ENCODE measurements at places on chromosomes 1 and 21.

DNA sequence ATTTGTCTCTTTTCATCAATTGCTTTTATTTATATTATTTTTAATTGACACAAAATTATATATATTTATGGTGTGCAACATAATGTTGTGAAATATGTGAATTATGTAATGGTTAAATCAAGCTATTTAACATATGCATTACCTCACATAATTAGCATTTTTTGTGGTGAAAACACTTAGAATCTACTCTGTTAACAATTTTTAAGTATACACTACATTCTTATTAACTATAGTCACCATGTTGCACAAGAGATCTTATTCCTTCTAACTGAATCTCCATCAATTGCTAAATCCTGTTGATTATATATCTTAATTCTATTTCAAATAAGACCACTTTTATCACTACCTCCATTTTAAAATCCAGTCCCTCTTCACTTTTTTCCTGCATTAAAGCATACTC lies 42.5 kb downstream of the PLPPR5 start:
- no peak for DNase-seq

DNA sequence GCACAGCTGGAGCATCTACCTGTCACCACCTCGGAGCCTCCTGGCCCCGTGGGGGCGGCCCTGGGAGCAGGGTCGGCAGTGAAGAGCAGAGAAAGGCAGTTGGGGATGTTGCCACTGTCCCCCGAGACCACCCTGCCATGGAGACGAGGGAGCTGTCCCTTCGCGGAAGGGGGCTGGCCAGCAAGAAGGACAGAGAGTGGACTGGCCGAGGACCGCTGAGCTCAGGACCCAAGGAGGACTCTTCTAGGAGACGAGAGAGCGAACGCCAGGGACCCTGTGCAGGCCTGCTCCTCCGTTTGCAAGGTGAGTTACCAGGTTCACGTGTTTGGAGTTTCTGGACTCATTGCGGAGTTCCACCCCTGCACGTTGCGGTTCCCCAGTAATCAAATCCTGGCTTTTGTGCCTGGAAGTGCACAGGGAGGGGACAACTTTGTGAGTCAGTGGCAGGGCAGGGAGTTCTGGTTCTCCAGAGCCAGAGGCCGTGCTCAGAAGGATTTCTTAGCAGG lies 5.6 kb upstream of the POFUT2 start:
- DNase-seq, result peak; percentile 59

DNA sequence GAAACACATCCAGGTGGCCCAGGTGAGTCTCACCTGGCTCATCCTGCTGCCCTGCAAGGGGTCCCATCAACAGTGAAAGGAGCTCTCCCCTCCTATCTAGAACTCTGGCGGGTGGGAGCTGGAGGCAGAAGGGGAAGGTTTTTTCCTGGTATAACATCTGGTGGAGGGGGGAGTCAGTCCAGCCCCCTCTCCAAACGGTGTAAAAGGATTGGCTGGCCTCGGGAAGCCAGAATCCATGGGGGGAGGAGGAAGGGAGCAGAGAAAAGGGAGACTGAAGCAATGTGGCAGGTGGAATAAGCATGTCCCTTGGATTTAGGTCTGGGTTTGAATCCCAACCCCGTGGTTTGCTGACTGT lies 1.2 kb upstream of the CAMK2N1 start:
- no peak for DNase-seq

DNA sequence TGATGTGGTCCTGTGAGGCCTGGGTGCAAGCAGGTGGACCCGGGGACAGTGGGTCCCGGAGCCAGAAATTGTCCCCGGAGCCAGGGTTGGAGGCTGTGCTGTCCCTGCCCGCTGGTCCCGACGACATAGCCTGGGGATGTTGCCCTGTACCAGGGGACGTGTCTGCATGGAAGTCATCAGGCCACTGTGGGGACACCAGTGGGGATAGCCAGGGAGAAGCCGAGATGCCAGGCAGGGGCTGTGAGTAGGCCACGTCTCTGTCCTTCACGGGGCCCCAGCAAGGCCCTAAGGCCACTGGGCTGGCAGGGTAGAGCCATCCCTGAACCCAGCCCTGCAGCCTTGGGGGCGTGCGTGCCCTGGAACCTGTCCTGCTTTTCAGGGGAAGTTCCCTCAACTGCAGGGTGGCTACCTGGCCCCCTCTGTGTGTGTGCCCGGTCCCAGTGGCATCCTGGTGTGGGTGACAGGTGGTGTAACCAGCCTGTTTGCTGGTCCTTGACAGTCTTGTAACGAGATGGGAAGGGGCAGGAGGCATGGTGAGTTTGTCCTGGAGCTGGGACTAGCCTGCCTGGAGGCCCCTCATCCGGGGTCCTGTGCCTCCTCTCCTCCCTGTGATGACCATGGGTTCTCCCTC lies 73.2 kb downstream of the OBSCN start:
- peak; percentile 34 for DNase-seq

DNA sequence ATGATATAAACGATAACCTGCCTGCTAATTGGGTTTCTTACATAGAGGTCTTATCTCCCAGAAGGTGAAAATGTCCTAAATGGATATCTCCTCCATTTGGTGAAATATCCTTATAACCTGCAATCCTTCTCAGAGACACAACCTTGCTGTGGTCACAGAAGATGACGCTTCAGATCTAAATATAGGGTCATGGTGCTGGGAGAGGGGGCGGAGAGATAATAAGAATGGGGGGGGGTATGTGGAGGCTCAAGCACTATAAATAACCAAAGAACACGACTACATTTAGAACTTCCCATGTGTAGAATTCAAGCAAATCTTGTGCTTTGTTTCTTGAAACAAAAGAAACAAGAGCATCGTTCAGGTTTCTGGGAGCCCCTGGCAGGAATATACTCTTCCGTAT lies 260.6 kb upstream of the ESRRG start:
- DNase-seq, result no peak

- no peak for DNase-seq
Observed at GRCh38 chr1:3197781-3198316, 128.8 kb downstream of the PRDM16 start.

DNA sequence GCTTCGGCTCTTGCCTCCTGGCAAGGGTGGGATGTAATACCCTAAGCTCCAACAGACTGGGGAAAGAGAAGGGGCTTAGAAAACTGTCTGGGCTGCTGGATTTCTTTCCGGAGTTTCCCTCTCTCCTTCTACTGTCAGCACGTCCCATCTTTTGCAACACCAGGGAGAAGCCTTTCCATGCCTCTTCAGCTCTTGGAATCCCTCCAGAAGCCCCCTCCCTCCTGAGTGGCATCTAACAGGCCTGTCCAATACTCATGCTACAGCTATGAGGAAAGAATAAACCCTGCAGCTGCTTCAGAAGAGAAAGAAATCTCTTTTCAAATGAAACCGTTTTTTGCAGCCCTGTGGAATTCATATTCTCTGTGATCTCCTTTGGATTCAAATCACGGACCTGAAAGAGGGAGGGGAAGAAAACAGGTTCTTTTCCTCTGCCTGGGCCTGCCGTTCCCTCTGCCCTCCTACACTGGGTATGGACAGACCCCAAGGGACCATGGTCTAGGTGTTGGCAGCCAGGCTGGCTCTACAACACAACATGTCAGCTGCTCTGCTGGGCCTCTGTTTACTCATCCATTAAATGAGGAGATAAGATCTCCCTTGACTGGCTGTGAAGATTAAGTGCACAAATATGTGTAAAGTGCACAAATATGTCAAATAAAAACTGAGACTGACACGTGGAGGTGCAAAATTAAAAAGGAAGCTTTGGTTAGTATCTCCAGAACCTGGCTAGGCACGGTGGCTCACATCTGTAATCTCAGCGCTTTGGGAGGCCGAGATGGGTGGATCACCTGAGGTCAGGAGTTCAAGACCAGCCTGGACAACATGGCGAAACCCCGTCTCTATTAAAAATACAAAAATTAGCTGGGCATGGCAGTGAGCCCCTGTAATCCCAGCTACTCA lies 6.0 kb upstream of the CAPN2 start:
- peak; percentile 51 for DNase-seq

- DNase-seq, result no peak
Observed at GRCh38 chr1:212586206-212587015, 22.1 kb upstream of the ATF3 start.

GRCh38 chr1:226248091-226248490 lies 24.6 kb downstream of the MIXL1 start:
- DNase-seq, result no peak

DNA sequence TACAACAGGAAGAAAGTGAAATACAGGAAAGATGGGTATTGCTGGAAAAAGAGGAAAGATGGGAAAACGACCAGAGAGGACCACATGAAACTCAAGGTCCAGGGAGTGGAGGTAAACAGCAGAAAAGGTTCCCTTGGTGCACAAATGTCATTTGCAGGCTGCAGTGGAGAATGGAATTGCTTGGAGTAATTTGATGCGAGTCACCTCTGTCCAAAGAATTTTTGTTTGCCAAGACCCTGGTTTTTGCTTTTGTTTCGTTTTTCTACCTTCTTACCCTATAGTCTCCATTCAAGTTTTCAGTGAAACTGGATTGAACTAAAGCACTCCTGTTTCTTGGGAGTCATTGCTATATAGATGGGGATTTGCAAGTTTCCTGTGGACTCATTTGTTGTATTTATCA lies 464.3 kb downstream of the CAMTA1 start:
- DNase-seq, result peak; percentile 12

DNA sequence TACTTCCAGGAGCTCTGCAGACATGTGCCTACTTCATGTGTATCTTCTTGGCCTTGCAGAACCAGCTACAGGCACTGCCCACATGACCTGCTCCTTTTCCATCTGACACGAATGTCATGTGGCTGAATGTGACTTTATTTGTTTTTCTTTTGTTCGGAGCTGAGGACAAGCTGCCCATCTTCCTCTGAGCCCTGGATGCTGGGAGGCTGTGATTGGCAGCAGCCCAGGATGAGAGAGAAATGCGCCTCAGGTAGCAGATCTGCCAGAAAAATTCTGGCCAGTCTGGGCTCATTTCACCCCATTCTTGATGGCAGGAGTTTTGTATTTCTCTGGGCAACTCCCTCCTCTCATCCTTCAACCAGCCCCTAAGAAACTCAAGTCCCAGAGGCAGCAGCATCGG lies 372.0 kb downstream of the RPS6KC1 start:
- no peak for DNase-seq

- DNase-seq, result no peak
Observed at GRCh38 chr1:216832192-216832591, 109.0 kb upstream of the ESRRG start.

DNA sequence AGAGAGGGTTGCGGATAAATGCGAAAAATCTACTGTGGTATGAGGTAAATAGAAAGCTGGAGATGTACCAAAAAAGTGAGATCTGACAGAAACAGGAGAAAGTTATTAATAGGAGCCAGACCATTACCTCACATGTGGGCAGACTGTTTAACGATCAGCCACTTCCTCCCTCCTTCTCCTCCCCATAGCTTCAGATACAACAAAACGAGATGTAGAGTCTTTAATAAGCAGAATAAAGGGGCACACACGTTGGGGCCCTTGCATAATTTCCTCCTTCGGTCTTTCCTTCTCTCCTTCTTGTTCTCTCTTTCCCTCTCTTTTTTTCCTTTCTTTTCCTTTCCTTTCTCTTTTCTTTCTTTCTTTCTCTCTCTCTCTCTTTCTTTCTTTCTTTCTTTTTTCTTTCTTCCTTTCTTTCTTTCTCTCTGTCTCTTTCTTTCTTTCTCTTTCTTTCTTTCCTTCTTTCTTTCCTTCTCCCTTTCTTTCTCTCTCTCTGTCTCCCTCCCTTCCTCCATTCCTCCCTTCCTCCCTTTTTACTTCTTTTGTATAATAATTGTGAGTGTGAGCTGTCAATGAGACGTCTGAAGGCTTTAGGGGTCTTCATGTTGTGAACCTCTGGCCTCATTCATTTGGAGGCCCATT lies 242.1 kb downstream of the GRIK1 start:
- no peak for DNase-seq

DNA sequence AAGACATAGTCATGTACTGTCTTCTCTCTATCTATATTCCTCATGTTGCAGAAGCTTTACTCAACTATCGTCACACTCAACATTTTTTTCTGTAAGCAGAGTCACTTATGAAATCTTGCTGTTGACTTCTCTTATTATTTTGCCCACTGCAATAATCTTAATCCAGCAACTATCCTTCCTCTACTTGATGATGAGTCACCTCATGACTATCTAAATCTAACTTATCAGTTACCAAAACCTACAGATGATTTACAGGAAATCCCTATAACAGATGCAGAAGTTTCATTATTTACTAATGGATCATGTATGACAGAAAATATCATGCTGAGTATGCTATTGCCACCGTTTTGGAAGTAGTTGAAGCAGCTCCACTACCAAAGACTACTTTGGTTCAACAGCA lies 378.9 kb downstream of the DUSP10 start:
- no peak for DNase-seq

- DNase-seq, result no peak
Observed at GRCh38 chr1:91559838-91560565, 59.4 kb downstream of the CDC7 start.

DNA sequence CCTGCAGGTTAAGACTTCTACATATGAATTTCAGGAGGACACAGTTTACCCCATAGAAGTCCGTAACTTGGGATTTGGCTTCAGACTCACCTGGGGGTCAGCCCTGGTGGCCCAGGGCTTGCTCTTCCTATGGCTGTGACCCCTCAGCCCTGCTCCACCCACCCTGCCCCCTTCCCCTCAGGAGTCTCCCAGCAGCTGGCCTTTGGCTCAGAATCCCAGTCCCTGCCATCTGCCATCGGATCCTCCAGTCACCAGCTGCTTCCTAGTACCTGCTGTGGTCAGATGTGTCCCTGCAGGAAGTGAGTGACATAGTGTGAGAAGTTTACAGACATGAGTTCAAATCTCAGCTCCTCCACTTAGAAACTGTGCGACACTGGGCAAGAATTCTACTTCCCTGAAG lies 332.6 kb downstream of the NPHP4 start:
- peak; percentile 31 for DNase-seq

DNA sequence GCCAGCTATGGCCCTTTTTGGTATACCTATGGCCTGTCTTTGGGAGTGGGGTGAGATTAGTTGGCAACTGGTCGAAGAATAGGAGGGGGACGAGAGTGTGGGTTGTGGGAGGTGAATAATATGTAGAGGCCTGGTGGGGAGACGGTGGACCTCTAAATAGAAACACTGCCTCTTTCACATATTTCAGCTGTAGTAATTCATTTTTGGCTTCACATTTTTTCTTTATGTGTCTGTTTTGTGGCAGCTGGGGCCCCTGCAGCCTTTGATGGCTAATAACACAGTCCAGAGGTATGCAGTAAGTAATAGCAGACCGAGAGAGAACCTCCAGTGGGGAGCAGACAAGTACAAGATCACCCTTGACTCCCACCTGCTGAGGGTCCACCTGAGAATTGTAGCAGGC lies 75.9 kb downstream of the HLX start:
- no peak for DNase-seq

- peak; percentile 95 for DNase-seq
Observed at GRCh38 chr1:115089420-115090185, at the start of gene TSPAN2. Gene TSPAN2, minus strand, starts transcription at chr1:115089503. Its CDS starts 71 bp downstream, at chr1:115089432.

Measured in endodermal cell (in vitro differentiated cells).